ENCODE measurements at places on chromosomes 16 and 17.

DNA sequence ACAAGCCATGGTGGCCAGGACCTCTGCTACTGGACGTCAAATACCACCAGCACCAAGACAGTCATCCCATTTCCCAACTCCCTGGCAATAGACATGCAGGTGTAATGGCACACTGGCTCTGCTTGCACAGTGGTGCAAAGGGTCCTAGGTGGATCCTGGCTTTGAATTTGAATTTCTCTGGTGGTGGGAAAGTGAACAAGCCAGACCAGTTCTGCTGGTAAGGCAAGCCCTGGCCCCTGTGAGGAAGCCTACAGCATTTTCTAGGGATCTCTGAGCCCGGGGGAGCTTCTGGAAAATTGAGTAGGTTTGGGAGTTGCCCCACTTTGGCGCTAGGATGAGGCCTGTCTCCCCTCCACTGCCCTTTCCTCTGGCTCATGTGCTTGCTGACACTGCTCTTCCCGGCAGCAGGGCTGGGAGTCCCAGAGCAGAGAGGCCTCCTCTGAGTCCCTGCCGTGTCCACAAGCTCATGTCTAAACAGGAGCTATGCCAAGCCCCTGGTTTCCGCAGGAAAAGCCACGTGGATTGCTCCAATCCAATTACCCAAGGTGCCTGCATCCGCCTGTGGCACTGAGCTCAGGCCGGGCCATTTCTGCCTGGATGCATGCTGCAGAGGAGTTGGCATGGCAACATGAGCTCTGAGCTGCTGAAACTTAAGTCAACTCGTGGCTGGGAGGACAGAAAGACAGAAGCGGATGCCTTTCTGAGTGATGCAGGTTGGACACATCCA lies 67.0 kb downstream of the PRMT7 start:
- DNase-seq = peak; percentile 13

DNA sequence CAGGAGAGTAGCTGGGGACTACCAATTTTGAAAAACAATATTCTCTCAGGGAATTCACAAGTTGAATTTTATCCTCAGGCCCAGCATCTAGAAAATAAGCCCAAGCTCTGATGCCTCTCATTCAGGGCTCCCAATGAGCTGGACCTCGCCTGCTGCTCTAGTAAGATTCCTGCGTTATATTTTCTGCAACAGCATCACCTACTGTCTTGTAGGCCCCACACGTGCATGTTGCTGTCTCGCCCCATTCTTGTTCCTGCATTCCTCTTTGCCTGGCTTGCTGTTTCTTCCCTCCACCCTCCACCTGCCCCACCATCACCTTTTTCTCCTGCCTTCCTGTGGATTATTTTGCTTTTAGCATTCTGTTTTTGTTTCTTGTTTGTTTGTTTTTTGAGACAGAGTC lies 8.3 kb upstream of the ST6GALNAC2 start:
- no peak for DNase-seq

GRCh38 chr16:77406680-77407079 lies 28.2 kb downstream of the ADAMTS18 start:
- peak; percentile 32 for DNase-seq

GRCh38 chr17:4645642-4646041 lies 4.2 kb upstream of the ALOX15 start:
- DNase-seq = no peak

Measured in endothelial cell of umbilical vein (primary cell).